ENCODE measurements at places on chromosomes 5 and 9.

DNA sequence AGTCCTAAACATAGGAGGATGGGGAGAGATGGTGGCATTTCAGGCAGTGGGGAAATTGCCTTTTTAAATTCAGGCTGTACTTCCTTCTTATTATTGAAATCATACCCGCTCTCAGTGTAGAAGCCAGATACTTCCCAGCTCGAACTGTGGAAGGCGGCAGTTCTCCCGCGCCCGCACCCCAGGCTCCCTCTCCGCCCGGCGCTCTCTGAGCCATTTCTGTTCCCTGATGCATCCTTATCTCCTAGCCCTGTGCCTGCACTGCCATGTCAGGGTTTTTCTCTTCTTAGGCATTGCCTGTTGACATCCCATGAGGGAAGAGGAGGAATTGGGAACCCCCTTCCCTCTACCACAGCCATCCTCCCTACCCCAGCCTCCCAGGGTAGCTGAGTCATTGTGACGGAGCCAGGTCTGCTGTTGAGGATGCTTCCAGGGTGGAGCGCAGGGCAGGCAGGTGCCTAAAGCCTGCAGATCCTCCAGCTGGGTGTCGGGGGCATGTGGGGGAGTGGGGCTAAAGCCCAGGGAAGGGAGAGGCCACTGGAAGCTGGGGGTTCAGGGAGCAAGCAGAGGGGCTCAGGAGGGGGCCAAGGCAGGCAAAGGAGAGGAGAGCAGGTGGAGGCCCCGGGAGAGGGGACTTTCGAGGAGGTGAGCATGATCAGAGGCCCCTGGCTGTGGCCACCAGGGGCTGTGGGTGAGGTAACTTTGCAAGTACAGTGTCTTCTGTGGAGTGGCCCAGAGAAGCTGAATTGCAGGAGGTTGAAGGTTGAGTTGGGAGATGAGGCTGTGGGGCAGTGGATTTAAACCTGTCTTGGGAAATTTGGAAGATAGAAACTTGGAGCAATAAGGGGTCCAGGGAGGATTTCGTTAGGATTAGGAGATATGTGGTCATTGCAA lies 16.2 kb downstream of the LAMC3 start:
- no peak for DNase-seq

DNA sequence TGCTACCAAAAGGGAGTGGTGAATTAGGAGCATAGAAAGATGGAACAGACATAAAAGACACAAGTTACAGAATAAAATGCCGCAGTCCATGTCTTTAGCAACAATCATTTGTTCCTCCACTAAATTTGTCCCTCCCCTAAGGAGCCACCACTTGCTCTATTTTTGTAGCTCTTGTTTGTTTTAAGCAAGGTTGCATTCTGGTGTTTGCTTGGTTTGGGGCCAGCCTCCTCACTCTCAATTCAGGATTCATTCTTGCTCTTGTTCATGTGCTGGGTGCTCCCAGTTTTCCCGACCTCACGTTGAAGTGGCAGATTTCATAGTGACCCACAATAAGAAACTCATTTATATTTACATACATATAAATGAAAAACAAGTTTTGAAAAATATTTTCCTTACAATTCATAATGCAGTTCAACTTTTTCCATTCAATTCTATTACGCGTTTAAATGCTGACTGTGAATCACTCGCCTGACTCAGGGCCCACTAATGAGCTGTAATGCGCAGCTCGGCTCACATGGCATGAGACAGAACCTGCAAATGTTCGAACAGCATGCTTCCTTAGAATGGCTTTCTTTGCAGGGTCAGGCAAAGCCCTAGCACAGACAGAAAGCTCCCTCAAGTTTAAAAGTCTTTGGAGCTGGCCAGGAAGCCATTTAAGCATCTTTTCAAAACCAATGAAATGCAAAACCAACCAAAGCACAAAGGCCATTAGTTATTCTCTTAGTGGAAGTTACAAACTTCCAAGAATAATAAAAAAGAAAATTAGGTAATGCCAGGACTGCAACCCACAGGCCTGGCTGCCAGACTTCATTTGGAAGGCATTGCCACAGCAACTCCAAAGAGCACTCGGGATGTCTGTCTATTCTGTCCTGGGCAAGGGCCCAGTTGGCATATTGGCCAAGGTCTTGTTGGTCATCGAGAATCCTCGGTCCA lies 41.7 kb downstream of the RETREG1 start:
- DNase-seq: peak; percentile 88

DNA sequence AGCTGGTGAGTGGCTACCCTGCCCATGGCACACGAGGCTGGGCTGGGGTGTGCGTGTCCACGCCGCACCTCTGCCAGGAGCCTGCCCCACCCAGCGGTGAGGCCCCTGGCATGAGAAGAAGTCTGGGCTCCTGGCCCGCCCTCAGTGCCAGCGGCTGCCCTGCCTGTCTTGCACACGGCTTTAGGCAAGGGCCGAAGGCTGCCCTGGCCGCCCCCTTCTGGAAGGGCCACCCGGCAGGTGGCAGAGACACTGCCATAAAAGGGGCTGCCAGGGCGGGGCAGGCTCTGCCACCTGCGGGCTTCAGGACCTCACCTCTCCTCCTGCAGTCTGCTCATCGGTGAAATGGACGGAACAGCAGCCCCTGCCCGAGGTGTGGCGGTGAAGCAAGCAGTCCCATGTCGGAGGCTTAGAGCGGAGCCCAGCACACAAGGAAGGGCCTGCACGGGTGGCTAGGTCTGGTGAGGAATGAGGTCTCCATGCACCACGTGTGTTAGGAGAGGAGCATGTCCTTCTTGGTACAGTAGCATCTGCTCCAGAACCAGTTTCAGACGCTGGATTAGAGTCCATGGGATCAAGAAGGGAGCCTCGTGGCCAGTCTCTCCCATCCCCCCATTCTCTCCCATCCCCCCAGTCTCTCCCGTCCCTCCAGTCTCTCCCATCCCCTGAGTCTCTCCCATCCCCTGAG lies 34.8 kb upstream of the TMEM250 start:
- DNase-seq: no peak

DNA sequence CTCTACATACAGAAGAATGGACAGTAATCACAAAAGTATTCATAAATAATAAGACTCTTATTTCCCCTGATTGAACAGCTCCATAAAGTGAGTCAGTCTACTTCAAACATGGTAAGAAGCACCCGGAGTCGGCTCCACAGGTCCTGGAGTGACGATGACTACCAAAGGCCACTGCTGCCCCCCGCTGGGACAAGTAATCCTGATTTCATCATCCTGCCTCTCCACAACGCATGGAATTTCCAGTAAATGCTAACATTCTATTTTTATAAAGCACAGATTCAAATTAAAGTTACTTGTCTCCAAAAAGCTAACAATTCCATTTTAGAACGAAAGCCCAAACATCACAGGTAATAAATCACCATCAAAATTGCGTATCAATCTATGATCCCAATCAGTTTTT lies 16.2 kb downstream of the ATPSCKMT start:
- peak; percentile 34 for DNase-seq

- no peak for DNase-seq
Observed at GRCh38 chr5:161085056-161085455, 233.0 kb upstream of the ATP10B start.

- no peak for DNase-seq
Observed at GRCh38 chr9:35370241-35370640, 119.7 kb upstream of the RUSC2 start.

GRCh38 chr5:16980983-16981382 lies 44.9 kb upstream of the MYO10 start:
- no peak for DNase-seq

GRCh38 chr5:153209016-153209415 lies 281.5 kb upstream of the GRIA1 start:
- no peak for DNase-seq

DNA sequence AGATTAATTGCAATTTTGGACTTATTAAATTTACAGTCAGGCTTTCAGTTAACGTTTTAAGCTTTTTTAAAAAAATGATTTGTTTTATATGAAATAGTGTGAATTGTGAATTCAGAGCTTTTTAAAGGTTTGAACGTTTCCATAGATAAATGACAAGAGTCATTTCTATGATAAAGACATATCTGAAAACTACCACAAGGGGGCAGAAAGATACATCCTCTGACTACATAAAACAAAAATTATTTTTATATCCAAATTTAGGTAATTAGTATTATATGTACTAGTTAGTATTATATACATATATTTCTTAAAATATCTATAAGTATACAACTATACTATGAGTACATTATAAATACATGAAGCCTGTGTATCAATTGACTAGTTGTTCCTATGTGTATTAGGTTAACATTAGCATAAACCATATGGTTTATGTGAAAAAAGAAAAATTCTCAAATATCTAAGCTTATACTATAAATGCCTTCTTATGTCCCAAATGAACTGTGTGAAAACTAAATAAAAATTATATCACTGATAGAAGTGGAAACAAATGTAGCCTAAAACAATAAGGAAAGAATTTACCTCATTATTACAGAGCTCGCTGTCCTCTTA lies 155.2 kb downstream of the MEF2C start:
- no peak for DNase-seq

- no peak for DNase-seq
Observed at GRCh38 chr5:57410374-57411320, 72.0 kb downstream of the ACTBL2 start.

- DNase-seq: no peak
Observed at GRCh38 chr5:116046823-116047222, 14.6 kb downstream of the ARL14EPL start.

- DNase-seq: no peak
Observed at GRCh38 chr9:31519011-31519410, 865.4 kb upstream of the ACO1 start.

DNA sequence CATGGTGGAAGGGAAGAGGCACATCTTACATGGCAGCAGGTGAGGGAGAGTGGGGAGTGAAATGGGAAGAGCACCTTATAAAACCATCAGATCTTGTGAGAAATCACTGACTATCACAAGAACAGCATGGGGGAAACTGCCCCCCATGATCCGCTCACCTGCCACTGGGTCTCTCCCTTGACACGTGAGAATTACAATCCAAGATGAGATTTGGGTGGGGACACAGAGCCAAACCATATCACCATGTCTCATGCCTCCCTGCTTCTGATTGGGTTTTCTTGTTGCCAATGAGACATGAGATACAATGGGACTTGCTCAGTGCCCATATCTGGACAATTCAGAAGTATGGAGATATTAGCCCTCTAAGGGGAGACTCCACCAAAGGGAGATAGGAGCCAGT lies 97.4 kb downstream of the TARS1 start:
- DNase-seq: no peak

GRCh38 chr5:7518947-7519560 lies 123.1 kb downstream of the ADCY2 start:
- no peak for DNase-seq

- DNase-seq: no peak
Observed at GRCh38 chr5:3006961-3007551, 255.6 kb upstream of the IRX2 start.

DNA sequence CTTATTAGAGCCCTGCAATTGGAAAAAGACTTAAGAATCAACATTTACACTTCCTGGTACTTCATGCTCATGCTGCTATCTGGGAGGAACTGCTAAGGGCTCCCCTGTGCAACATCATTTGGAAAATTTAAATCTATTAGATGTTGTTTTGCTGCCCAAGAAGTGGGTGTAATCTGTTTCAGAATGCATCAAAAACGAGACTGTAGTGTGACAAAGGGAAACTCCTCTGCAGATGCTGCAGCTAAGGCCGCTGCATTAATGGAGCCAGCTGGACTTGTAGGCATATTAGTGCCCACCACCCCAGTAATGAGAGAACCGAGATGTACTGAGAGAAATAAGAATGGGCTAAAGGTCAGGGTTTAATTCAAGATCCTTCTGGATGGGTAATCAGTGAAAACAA lies 11.1 kb upstream of the PAIP1 start:
- DNase-seq: no peak

DNA sequence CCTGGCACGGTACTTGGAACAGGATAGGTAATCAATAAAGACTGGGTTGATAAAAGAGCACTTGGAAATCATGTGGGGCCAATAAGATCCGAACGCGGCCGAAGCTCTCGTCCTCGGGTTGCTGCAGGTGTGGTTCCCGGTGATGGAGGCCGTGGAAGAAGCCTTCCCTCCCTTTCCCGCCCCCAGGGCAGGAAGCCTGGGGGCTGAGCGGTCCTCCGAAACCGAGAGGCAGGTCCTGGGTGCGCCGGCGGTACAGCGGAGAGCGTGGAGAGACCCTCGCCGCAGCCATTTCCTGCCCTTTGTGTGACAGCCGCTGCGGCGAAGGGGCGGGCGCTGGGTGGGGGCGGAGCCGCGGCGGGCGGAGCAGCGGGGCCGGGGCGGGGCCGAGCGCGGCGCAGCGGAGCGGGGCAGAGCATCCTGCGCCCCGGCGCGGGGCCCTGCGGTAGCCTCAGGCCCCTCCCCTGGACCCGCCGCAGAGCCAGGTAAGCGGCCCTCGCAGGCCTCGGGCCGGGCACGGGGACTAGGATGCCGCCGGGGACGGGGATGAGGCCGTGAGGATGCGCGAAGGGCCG lies at the start of gene CYFIP2:
TSS of gene CYFIP2 (plus strand) at position 410 of the 572 bp plus-strand sequence. CDS start 19,239 bp downstream, outside the sequence.
- peak; percentile 66 for DNase-seq

DNA sequence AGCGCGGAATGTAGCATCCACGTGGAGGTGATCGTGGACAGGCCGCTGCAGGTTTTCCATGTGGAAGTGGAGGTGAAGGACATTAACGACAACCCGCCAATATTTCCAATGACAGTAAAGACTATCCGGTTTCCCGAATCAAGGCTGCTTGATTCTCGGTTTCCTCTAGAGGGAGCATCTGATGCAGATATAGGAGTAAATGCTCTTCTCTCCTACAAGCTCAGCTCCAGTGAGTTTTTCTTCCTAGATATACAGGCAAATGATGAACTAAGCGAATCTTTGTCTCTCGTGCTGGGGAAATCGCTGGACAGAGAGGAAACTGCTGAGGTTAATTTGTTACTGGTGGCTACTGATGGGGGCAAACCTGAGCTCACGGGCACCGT lies 598 bp downstream of the PCDHA2 start:
- peak; percentile 33 for DNase-seq

DNA sequence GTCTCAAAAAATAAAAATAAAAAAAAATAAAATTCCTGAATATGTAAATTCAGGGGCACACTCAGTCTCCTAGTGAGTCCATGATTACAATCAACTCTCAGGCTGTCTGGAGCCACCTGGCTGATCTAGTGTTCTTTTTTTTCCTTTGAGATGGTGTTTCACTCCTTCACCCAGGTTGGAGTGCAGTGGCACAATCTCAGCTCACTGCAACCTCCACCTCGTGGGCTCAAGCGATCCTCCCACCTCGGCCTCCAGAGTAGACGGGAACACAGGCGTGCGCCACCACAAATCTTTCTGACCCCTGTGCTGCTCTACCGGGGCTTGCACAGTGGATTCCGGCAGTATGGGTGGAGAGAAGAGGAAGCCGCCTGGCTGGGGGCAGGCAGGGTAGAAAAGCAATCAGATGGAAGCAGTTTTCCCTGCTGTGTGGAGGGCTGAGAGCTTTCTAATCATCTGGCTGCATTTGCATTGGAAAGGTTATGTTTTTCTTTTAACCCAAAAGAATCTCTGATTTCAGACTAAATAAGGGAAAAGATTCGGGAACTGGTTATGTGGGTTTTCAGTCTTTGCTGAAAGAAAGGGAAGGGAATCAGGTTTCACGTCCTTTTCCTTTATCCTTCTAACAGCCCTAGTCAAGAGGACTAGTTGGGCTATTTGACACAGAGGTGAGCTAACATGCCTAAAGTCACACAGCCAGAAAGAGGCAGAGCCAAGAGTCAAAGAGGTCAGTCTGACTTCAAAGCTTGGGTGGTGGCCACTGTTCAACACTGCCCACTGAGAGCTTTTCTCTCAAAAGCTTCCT lies 26.3 kb upstream of the CORO2A start:
- no peak for DNase-seq

Measured in globus pallidus (tissue), 1 donor.